ENCODE measurements at places on chromosomes 1 and 21. TPM values are rescaled to one million over a fixed set of nuclear protein-coding genes. Genes with fewer than 3 reads are reported as not detected.

DNA sequence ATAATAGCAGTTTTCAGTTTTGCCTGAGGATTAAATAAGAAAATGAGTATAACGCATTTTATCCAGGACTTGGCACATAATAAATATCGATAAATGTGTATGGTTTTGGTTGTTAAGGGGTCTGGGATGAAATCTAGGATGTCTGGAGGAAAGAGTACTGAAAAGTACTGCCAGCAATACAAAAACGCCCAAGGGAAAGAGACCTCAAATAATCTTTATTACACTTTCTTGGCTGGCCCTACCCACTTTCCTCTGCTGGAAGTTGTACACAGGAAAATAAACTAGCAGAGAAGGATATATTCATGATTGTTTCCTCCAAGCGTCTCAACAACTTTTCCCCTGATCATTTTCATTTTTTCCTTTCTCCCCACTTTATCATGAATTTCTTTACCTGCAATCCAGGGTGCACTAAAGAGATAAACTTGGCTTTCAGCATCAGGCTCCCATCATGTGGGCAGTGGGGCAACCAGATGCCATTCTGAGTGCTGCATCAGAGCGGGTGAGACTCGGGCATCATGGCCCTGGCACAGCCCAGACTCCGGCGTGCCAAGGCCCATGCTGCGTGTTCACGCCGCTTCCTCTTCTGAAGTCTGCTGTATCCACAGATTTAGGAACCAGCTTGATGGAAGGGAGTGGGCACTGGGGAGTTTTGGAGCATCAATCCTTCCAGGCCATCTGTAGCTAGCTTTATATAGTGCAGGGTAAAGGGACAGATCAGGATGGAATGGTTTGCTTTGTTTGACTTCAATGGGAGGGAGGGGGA, 35.8 kb upstream of the PLXNA2 start:
- no peak for ATAC-seq

GRCh38 chr1:184223216-184223615, 163.6 kb upstream of the C1orf21 start:
- ATAC-seq: no peak

The SMG5 gene
- 38.0 TPM for total RNA-seq

DNA sequence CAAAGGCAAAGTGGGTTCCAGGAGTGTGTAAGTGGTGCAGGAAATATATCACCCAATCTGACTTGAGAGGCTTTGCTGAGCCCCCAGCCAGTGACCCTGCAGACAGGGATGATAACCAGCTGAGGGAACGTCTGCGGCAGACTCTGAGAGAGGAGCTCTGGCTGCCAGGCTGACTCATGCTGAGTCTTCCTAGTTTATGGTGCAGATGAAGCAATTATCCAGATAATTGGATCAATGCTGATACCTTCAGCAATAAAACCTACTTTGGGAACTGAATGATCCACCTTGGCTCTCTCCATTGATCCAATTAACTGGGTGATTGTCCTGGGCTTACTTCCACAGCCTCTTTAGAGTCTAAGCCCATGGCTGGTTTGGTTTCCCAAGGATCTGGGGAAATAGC, 7.3 kb downstream of the C8B start:
- no peak for ATAC-seq

The SHCBP1L gene
- not detected for total RNA-seq

The GUCA2A gene
- not detected for total RNA-seq

The LPAR3 gene
- 20.6 TPM for total RNA-seq

GRCh38 chr1:91120936-91121335, 99.1 kb upstream of the ZNF644 start:
- ATAC-seq: no peak

The TSTD1 gene
- total RNA-seq: 67.9 TPM

The IARS2 gene
- 52.9 TPM for total RNA-seq

DNA sequence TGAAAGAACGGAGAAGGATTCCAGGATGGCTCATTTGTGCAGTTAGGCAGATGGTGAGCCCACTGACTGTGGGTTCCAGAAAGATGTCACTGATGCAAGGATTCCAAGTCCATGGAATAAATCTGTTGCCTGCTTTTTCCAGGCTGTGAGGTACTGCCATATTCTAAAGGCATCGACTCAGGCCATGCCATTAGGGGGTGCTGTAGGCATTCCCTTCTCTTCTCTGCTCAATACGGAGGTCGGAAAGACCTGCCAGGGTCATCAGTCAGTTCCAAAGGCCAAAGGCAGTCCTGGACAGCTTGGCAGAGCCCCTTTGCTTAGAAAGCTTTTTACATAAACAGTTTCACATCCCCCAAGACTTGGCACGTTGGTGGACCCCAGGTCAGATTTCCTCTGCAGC, 31.7 kb upstream of the TMEM125 start:
- peak; percentile 66 for ATAC-seq

The ZFP69B gene
- total RNA-seq: 1.6 TPM

DNA sequence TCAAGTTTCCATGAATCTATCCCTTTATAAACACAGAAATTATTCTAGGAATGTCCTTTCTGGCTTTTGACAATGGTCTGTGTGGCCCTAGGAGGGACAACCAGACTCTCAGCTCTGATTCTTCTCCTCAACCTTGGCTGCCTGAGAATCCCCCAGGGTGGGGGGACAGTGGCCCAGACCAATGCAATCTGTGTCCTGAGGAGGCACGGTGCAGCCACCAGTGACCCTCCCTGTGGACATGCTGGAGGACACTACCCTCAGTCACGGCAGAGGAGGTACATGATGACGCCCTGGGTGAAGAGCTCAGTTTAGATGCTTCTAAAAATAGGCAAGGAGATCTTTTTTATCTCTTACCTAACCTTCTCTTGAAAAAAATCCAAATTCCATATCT, 91.7 kb downstream of the PGBD5 start:
- ATAC-seq: no peak

DNA sequence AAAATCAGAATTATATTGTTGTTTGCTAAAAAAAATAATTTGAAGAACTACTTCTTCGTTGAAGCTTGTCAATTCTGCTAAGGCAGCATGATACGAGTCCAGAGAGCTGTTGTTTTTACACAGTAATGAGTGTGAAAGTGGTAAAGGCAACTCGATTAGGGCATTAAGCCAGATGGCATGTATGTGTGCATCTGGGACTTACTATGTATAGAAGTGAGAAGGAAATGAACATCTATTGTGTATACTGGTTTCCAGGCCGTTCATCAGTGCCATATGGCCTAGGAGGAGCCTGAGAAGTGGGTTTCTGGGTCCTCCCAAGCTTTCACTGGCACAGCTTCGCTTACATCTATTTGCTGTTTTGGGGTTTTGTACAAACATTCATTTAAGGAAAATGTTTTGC, 5.7 kb downstream of the CTPS1 start:
- ATAC-seq: no peak

DNA sequence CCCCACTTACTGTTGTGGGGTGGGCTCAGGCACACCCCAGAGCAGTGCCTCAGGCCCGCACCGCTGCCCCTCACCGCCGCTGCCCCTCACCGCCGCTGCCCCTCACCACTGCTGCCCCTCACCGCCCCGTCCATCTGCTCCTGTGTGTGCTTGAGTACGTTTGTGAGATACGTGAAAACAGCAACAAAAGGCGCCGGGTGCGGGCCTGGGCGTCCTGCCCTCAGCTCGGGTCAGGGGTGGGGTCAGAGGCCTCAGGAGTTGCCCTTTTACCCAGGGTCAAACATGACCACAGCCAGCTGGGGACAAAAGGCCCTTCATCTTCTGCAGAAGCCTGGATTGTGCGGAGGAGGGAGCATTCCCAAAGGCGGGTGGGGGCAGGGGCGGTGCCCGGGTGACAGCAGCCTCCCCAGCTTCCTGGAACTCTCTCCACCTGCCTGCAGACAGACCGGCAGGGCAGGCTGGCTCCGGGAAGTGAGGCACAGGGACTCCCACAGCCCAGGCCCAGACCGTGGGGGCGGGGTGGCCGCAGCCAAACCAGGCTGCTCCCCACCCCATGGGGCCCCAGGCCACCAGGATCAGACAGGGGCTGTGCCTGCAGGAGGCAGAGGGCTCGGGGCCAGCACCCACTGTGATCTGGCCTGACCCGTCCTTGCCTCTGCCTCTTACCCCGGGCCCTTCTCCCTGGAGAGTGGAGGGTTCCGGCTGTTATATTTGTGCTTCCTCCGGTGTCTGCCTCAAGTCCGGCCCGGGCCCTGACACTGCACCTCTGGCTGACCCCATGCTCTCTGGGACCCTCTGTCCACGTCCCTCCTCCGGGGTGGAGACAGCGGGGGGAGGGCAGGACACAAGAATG, 2.3 kb upstream of the VWA1 start:
- peak; percentile 82 for ATAC-seq

The CD52 gene
- total RNA-seq: 7.5 TPM

DNA sequence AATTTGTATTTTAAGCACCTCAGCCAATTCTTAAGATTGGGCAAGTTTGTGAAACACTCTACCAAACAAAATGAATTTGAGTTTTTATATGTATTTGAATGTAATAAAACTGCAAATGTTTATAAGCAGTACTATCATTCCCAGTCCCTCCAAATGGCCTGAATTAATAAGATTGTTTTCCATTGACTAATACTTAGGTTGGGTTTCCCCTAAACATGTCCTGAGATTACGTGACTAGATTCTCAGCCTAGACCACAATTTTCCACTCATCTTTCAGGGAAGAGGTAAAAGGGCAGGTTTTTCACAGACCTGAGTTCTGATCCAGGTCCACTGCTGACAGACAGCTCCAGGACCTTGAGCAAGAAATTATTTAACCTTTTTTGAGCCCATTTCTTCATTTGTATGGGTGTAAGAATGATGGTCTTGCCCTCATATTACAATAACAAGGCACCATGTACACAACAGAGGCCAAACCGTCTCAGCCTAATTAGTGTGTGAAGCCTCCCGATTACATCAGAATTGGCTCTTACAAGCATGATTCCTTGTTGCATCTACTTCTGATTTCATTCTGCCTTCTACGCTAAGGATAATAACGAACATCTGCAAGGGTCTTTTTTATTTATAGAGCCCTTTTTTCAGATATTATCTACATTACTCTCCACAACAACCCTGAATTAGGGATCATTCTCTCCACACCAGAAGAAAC, 51.2 kb downstream of the BEND5 start:
- no peak for ATAC-seq

The SELP gene
- 5.3 TPM for total RNA-seq

DNA sequence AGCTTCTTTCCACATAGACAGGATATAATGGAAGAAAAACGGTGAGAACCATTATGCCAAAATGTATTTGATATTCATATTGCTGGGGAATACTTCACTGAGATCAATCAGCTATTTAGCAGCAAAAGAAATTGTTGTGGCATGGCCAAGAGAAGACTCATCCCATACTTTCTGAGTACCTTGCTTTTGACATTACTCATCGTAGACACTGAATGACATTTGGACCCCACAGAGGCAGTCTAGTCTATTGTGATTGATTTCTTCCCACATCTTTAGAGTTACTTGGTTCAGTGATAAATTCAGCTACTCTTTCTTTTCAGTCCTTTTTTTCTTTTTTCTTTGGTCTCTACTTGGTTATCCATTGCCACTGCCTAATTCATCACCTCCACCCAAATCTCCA, 22.1 kb downstream of the ATP1B1 start:
- no peak for ATAC-seq

DNA sequence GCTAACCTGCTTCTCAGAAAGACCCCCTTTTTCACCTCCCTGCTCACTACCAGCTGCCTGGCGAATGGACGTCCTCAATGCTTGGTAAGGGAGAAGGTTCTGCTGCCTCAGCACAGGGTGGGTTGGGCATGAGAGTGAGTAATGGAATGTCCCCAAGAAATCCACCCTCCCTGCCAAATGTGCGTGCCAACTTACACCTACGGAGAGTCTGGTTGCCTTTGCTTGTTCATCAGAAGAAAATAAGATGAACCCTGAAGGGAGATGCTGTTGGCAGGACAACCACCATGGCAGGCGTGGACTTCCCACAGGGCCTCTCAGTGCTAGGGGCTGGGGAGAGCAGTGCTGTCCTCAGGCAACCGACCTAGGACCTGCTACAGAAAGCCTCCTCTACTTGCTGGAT, 106.0 kb downstream of the XCL2 start:
- ATAC-seq: no peak

GRCh38 chr1:230105245-230105753, 38.3 kb downstream of the GALNT2 start:
- ATAC-seq: no peak

The RHBDL2 gene
- 16.1 TPM for total RNA-seq

DNA sequence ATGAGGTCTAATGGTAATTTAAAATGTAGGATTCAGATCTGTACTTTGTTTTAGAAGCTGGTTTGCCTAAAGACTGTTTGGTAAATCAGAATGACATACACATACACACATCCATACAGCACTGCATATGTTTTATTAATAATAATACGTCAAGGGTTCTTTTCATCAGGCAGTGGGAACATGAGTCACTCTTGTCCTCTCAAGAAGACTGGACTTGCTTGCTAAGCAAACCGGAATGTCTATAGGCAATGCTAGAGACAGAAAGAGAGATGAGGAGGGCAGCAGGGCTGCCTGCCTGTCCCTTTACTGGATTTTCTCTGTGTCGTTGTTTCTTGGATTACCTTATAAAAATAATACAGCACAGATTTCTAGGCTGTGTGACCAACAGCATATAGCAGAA, 119.1 kb upstream of the GALNT2 start:
- ATAC-seq: peak; percentile 51
